Muscle of leg (tissue), 16 donors: ENCODE measurements at places on chromosomes 11 and 22. TPM values are rescaled to one million over a fixed set of nuclear protein-coding genes. Genes with fewer than 3 reads are reported as not detected.

PSMC3 gene
- polyA plus RNA-seq, result 136 TPM

PIK3IP1 gene
- 3.2 TPM for polyA plus RNA-seq

ADSL gene
- 213 TPM for polyA plus RNA-seq

PHRF1 gene
- polyA plus RNA-seq, result 20.1 TPM

- DNase-seq, result no peak
Measured at GRCh38 chr11:12789596-12790215, 115.5 kb downstream of the TEAD1 start.

DNA sequence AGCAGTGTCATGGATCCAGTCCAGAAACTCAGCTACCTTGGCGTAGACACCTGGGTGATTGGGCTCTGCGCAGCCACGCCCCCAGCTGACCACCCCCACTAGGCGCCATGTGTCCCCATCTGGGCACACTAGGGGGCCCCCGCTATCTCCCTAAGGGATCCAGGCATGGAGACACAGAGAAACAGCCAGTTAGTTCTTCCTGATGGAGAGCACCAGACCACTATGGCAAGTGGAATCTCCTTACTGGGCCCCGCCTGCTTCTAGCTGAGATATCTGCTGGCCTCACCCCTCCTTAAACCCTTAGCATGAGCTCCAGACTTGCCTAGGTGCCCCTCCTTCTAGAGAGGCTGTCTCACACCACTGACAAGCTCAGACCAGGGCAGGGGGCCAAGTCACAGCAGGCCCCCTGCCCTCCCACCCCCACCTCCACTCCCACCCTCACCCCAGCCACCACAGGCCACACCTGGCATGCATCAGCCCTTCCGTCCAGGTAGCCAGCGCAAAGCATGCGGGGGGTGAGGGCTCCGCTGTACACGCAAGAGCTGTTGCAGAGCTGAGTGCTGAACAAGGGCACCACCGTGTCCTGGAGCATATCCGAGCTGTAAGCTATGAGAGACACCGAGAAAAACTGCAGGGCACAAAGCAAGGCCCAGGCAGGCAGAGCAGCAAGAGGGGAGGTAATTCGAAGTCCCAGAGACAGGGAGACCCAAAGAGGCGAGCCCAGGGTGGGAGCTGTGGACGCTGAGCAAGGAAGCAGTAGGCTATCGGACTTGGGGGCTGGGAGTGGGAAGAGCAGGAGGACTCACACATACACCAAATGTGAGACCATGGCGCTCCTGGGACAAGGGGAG, 16.1 kb downstream of the TMPRSS5 start:
- DNase-seq, result no peak

- no peak for DNase-seq
Measured at GRCh38 chr11:808427-809286, 1.1 kb upstream of the RPLP2 start.

GRCh38 chr11:66970371-66970806, 4.7 kb upstream of the C11orf86 start:
- no peak for DNase-seq

GRCh38 chr11:11856638-11857037, 14.9 kb downstream of the USP47 start:
- DNase-seq, result no peak

GRCh38 chr11:37333345-37333744, 735.3 kb upstream of the RAG2 start:
- no peak for DNase-seq

- DNase-seq, result no peak
Measured at GRCh38 chr11:113519989-113520613, 44.9 kb upstream of the DRD2 start.

GRCh38 chr11:7964873-7965272, 374 bp downstream of the NLRP10 start:
- DNase-seq, result no peak

- peak; percentile 89 for DNase-seq
Measured at GRCh38 chr11:115396533-115396932, 107.7 kb downstream of the CADM1 start.

DNA sequence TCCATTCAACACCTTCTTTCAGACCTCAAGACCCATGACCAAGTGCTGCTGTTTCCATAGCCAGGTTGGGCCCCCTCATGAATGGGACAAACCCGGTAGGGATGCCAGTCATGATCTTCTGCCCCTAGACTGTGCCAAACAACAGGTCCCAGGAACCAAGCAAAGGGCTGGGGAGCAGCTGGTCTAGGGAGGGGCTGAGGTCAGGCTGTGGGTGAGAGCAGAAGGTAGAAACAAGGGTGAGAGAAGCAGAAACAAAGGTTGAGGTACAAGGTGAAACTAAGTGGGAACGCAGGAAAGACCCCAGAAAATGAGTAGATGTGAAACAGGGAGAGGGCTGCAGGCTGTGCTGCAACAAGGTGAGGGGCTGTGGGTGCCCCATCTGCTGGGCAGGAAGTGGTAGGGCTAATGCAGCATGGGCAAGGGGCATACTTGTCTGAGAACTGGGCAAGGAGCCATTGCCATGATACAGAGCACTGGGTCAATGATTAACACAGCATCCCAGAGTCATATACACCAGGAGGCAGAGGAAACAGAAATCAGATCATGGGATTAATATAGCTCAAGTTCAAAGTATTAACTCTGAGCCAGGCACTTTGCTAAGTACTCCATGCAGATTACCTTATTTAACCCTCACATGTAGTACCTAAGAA, 45.9 kb downstream of the SLC1A2 start:
- DNase-seq, result no peak

DNA sequence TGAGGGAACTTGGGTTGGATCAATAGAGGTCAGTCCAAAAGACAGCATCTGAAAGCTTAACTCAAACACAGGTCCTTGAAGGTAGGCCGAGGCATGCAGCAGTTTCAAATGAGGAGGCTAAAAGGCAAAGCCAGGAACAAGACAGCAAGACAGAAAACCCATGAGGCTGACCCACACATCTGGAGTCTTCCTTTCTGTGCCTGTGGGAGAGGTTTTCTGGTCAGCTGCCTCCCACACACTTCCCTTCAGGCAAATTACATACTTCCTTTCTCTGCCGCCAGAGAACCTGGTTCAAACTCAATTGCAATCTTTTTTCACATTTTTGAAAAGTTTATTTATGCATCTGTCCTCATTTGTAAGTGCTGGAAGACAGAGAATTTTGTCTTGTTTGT, 29.8 kb upstream of the CRTAM start:
- DNase-seq, result peak; percentile 93

- DNase-seq, result no peak
Measured at GRCh38 chr11:64151337-64151736, 14.6 kb downstream of the MACROD1 start.

DNA sequence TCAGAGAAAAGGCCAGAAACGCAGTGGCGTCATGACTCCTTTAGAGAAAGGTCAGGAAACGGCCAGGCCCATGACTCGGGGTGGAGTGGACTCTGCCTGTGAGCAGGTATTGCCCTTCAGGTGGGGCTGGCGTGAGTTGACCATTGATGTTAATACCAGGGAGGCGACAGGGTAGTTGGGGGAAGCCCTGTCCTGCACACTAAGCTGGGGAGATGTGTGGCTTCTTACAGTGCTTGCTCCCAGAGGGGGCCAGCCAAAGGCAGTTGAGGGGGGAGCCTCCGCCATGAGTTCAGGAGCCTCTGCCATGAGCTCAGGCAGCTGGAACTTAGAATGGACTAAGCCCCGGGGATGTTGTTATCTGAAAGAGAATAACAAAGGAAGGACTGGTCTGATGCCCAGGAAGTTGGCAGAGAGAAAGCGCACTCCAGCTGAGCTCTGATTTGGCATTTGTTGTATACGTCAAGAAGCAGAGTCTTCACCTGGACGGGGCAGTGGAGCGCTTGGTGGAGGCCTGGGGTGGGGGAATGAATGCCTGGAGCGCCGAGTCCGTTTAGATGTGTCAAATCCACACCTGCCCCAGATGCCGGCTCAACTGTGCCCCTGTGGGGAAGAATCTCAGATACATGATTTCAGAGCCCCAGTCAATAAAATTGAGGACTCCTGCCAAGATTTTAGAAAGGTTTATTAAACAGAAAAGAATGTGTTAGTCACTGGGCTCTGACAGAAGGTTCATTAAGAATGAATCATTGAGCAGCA, 222.5 kb downstream of the TBC1D22A start:
- DNase-seq, result no peak

DNA sequence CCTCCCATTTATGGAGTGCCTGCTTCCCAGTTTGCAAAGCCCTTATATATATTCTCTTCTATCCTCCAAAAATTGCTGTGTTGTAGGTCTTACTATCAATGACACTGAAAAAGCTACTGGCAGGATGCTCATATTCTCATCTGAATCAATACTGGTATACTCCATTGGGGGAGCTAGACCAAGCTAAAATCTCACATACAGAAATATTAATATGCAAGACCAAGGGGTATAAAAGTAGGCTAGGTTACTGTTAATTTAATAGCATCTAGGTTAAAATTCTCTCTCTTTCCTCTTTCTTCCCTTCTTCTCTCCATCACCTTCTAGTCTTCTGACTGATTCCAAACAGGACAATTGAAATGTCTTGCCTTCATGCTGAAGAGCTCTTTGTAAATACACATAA, 17.1 kb upstream of the BDNF start:
- DNase-seq, result no peak

DNA sequence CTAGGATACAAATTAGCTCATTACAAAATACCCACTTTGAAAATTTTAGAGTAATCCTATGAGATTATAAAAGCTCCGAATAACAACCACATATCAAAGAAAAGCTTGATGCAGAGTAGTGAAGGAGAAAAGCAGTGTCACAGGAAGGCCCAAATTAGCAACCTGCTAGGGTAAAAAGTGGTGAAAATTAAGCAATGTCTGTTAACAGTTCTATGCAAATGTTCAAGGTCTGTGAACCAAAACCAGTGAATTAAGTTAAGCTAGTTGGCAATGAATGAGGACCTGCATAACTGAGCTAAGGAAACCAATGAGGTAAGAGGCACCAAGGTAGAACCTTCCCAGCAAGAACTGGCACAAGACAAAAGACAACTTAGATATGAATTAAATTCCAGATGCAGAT, 29.6 kb downstream of the PRDM10 start:
- no peak for DNase-seq
